Activated CD4-positive, alpha-beta T cell treated with anti-CD3 and anti-CD28 coated beads for 4 hours (primary cell): ENCODE measurements at places on chromosomes 4 and X.

- DNase-seq: no peak
Measured at GRCh38 chrX:79243691-79244090, 99.2 kb downstream of the GPR174 start.

DNA sequence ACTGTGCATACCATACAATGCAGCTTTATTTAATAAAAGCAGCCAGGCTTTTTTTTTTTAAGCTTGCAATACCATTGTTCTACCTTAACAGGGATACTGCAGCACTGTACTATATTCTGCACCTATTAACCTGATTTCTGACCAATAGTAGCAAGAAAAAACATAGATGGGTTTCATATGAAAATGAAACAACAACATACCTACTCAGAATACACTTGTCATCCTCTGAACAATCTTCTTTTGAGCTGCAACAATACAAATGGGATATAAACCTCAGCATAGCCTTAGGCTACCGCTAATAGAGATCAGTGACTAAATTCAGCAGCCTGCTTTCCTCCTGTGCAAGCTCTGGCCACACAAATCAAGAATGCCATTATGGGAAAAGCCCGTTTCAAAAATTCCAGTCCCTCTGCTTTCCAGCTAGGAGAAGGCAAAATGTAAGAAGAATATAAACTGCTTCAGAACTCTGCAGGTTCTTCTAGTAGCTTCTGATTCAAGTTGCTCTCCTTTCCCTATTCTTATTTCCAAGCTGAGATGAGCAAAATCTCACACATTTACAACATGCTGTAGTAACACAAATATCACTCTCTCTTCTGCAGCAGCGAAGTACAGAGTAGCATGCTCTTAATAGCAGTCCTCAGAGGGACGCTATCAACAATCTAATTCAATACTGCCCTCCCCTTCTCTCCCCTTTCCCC lies 143.4 kb downstream of the KLHL13 start:
- no peak for DNase-seq

- no peak for DNase-seq
Measured at GRCh38 chr4:44563496-44563895, 87.9 kb downstream of the YIPF7 start.

DNA sequence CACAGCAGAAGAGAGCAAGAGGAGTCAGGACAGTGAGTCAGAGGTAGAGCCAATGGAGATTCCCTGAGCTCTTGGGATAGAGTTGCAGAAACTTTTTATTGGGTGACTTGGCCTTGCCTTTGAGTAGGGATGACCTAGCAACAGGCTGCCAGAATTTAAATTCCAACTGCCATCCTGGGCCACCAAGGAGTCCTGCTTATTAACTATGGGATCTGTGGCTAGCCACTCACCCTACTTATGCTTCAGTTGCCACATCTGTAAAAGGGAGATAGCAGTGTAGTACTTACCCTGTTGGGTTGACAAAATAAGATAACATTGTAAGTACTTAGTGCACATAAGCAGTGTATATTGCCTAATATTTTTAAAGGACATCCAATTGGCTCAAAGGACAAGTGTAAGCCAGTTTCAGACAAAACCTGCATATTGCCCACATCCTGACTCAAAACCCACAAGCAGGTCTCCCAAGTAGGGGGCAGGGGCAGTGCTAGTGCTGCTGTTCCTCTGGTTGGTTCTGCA lies 43.5 kb upstream of the TMEM164 start:
- DNase-seq: no peak

- peak; percentile 20 for DNase-seq
Measured at GRCh38 chr4:102825261-102826091, 1.9 kb downstream of the UBE2D3 start.

DNA sequence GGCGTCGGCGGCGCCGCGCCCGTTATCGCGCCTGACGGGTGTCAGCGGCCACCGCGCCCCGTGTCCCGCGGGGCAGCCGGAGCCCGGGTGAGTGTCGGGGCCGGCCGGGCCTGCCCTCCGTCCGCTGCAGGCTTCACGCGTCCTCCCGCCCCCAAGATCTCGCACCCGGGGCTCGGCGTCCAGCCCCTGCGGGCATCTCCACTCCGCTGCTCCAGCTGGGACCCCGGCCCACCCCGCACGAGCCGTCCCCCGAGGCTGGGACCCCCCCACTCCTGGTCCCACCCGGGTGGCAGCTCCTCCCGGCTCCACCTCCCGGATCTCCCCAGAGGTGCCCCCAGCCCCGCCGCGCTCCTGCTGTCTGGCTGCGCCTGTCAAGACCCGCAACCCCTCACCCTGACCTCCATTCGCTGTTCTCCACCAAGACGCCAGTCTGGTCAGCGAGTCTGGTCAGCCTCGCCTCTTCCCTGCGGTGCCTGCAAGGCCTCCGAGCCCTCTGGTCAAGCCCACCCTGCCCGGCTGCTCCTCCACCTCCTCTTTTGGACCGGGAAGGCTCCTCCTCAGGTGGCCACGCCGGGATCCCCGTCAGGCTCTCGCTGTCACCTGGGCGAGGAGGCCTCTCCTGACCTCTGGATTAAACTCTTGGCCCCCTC lies 66.0 kb upstream of the NKX1-1 start:
- no peak for DNase-seq

- DNase-seq: no peak
Measured at GRCh38 chr4:163193717-163194116, 27.0 kb upstream of the NAF1 start.

- DNase-seq: no peak
Measured at GRCh38 chrX:111445485-111445884, 33.5 kb upstream of the DCX start.

- DNase-seq: no peak
Measured at GRCh38 chr4:78984593-78984992, 45.4 kb upstream of the PAQR3 start.

GRCh38 chr4:122576261-122577188 lies 44.3 kb downstream of the IL21 start:
- DNase-seq: peak; percentile 54

GRCh38 chrX:51461053-51462044 lies 35.0 kb downstream of the NUDT11 start:
- no peak for DNase-seq

GRCh38 chr4:151850791-151851213 lies 90.0 kb upstream of the GATB start:
- DNase-seq: no peak

DNA sequence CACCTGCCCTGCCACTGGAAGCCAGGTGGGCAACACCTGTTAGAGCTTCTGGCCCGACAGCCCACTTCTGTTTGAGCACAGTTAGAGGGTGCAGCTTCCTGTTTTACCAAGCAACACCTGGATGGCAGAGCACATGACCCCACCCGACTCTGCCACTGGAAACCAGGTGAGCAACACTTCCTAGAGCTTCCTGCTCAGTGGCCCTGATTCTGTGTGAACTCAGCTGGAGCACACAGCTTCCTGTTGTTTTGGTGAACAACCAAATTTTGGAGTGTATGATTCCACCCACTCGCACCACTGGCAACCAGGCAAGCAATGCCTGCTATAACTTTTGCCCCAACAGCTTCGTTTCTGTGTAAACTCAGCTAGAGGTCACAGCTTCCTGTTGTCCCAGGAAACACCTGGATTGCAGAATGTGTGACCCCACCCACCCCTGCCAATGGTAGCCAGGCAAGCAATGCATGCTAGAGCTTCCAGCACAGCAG lies 163.8 kb upstream of the KLF8 start:
- no peak for DNase-seq

- DNase-seq: no peak
Measured at GRCh38 chr4:70901607-70901983, 574 bp upstream of the MOB1B start.

DNA sequence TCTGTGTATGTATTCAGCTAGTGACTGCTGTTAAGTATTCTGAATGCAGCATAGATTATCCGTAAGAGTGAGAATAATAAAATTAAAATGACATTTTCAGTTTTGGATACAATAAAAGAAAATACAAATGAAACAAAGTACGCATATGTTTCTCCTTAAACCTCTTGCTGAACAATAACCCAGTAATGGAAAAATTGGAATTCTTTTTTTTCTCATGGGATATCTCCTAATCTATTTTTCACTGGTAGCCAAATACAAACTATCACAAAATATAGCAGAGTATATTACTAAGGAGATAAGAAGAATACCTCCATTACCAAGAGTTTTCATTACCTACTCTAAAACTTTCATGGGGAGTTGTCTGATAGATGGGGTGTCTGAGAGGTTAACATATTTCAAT lies 6.0 kb downstream of the RAB28 start:
- no peak for DNase-seq

GRCh38 chrX:37407736-37408135 lies 58.6 kb downstream of the PRRG1 start:
- no peak for DNase-seq

- no peak for DNase-seq
Measured at GRCh38 chrX:50081282-50081889, 119.4 kb downstream of the AKAP4 start.

GRCh38 chr4:176794151-176794550 lies 1.4 kb upstream of the VEGFC start:
- DNase-seq: no peak

DNA sequence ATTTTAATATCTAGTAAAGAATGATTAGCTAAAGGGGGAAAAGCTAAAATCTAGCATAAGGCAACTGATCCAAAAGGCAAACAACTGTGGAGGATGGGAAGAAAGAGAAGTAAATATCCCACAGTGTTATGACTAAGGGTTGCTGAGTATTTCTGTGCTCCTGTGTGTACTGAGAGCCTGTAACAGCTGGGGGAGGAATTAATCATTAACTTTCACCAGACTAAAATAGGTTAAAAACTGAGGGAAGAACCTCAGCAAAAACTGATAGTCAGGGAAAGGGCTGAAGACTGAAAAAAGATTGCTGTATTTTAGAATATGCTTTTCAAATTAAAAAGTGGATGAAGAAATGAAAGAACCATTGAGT lies 365.9 kb downstream of the CXXC4 start:
- no peak for DNase-seq

- no peak for DNase-seq
Measured at GRCh38 chrX:31219174-31219573, 147.3 kb upstream of the FTHL17 start.

DNA sequence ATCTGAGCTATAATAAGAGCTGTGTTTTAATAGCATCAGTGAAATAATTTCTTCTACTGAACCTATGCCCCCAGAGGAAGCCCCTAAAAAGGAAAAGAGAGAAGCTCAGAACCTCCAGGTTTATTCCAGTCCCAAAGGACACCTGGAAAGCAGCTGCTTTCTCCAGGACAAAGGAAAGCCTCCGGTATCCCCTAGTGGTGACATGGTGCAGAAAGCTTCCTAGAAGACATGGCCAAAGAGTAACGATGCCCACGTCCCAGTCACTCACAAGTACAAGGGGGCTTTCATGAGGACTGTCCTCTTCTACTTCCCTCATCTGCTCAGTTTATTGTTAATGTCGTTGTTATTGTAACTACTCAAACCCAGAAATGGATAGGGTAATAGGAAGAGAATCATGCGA lies 343.9 kb downstream of the UNC5C start:
- DNase-seq: no peak

- DNase-seq: no peak
Measured at GRCh38 chr4:121860121-121860520, 10.2 kb downstream of the BBS7 start.

- no peak for DNase-seq
Measured at GRCh38 chrX:22616867-22617266, 344.2 kb downstream of the CBLL2 start.

DNA sequence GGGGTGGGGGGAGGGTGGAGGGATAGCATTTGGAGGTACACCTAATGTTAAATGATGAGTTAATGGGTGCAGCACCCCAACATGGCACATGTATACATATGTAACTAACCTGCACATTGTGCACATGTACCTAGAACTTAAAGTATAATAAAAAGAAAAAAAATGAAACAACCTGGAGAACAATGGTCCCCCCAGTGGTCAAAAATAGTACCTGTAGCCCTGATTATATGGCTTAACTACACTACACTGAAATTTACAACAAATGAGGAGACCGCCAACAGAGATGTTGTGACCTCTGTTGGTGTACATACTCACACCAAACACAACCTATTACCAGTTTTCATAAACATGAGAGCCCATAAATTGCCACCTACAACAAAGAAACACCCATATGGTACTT lies 7.3 kb upstream of the MAGEE1 start:
- DNase-seq: no peak

DNA sequence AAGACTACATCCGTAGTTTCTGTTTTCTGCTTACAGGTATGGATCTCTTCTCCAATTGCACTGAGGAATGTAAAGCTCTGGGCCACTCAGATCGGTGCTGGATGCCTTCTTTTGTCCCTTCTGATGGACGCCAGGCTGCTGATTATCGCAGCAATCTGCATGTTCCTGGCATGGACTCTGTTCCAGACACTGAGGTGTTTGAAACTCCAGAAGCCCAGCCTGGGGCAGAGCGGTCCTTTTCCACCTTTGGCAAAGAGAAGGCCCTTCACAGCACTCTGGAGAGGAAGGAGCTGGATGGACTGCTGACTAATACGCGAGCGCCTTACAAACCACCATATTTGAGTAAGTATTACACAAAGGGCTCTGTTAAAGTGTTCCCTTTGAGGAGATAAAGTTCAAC lies 13.8 kb downstream of the PCDH10 start:
- no peak for DNase-seq

GRCh38 chr4:139675651-139676050 lies 10.0 kb downstream of the MGST2 start:
- DNase-seq: no peak

GRCh38 chr4:108113229-108113628 lies 55.5 kb downstream of the LEF1 start:
- peak; percentile 49 for DNase-seq

- DNase-seq: no peak
Measured at GRCh38 chr4:165766018-165766417, 107.0 kb upstream of the TLL1 start.

- DNase-seq: no peak
Measured at GRCh38 chrX:98627645-98628044, 1743.9 kb downstream of the RPA4 start.

GRCh38 chr4:72471816-72472215 lies 97.2 kb downstream of the ADAMTS3 start:
- DNase-seq: no peak

DNA sequence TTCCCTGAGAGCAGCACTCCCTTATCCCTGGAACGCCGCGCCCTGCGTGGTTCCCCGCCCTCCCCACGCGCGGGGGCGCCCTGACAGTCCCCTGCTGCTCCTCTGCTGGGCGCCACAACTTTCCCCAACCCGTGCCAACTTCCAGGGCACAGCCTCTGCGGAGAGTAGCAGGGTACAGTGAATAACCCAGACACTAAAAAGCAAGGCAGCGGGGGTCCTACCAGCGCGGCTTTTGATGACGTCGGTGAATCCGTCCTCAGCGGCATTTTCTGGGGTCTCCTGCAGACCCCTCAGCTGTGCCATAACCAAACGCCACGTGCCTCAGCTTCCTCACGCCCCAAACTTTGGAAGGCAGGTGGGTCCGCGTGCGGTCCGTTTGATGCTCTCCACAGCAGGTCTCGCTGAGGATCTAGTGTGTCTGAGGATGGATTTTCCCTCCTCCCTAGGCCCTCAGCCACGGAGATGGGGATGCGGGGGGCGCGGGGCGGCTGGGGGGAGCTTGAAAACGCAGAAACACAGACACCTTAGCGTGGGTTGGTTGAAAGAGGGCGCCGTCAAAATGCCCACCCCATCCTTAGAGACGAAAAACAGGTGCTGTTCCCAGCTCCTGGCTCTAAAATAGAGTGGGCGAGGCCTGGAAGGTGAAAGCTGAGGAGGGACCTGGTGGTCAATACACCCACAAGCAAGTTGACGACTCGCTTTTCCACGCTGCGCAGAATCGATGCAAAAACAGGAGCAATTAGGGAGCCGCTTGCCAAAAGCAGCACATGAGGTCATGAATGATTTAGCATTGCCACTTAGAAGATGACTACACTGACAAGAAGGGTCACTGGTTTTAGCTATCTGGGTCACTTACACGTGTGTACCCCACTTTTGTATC lies 405.6 kb downstream of the FAM47A start:
- no peak for DNase-seq
